ENCODE measurements at places on chromosomes 2 and 18. TPM values are rescaled to one million over a fixed set of nuclear protein-coding genes. Genes with fewer than 3 reads are reported as not detected.

Gene CRYGD
- total RNA-seq = not detected

Gene ASB18
- not detected for total RNA-seq

Gene COL3A1
- 182 TPM for total RNA-seq

- H3K36me3 ChIP-seq = no peaks in the 10 kb centered on the region
- H3K27ac ChIP-seq = no peak overlapping the region
- no peaks in the 10 kb centered on the region for H3K4me1 ChIP-seq
- DNase-seq = no peak
- H3K27me3 ChIP-seq = no peaks in the 10 kb centered on the region
These were observed 360.8 kb downstream of the SOCS6 start for GRCh38 chr18:70649683-70650082.

Gene ABCG8
- not detected for total RNA-seq

Gene ST8SIA5
- total RNA-seq = not detected

GRCh38 chr2:209411296-209411695, 12.6 kb upstream of the MAP2 start:
- H3K4me1 ChIP-seq = no peaks in the 10 kb centered on the region
- no peak for DNase-seq
- H3K4me3 ChIP-seq = no peak overlapping the region
- no peaks in the 10 kb centered on the region for H3K27me3 ChIP-seq
- H3K36me3 ChIP-seq = no peaks in the 10 kb centered on the region

DNA sequence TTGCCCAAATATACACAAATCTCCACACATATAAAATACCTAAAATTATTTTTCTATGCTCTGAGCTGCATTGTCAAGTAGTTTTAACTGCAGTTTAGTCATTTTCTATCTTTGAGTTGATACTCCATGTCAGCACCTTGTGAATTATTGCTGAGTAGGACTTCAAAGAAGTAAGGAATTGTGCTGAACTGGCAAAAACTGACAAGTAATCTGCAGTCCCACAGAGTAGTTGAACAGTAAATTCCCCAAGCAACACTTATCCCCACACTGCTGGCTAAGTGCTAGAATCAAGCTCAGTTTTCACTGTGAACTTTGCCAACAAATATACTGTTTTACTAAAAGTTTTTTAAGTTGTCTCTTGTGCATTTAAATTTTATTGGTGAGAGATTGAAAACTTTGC, 141.8 kb upstream of the ST6GAL2 start:
- no peak overlapping the region for H3K27ac ChIP-seq
- H3K36me3 ChIP-seq = no peaks in the 10 kb centered on the region
- DNase-seq = no peak
- H3K27me3 ChIP-seq = no peaks in the 10 kb centered on the region
- H3K4me1 ChIP-seq = no peaks in the 10 kb centered on the region

- DNase-seq = no peak
- H3K4me1 ChIP-seq = no peaks in the 10 kb centered on the region
- H3K27ac ChIP-seq = no peak overlapping the region
- no peaks in the 10 kb centered on the region for H3K27me3 ChIP-seq
- H3K4me3 ChIP-seq = no peak overlapping the region
These were observed 73.3 kb upstream of the NFATC1 start for GRCh38 chr18:79322441-79322840.

GRCh38 chr2:224999754-225000153, 42.5 kb downstream of the DOCK10 start:
- H3K36me3 ChIP-seq = no peaks in the 10 kb centered on the region
- no peak overlapping the region for H3K4me3 ChIP-seq
- DNase-seq = no peak
- no peak overlapping the region for H3K27ac ChIP-seq
- no peaks in the 10 kb centered on the region for H3K4me1 ChIP-seq
- no peaks in the 10 kb centered on the region for H3K27me3 ChIP-seq

Gene PARD3B
- total RNA-seq = 24.2 TPM

Gene SERPINB10
- total RNA-seq = not detected

GRCh38 chr18:50751490-50751889, 68.3 kb downstream of the MRO start:
- no peak overlapping the region for H3K27ac ChIP-seq
- no peaks in the 10 kb centered on the region for H3K36me3 ChIP-seq
- H3K27me3 ChIP-seq = no peaks in the 10 kb centered on the region
- H3K4me1 ChIP-seq = no peaks in the 10 kb centered on the region
- DNase-seq = no peak

DNA sequence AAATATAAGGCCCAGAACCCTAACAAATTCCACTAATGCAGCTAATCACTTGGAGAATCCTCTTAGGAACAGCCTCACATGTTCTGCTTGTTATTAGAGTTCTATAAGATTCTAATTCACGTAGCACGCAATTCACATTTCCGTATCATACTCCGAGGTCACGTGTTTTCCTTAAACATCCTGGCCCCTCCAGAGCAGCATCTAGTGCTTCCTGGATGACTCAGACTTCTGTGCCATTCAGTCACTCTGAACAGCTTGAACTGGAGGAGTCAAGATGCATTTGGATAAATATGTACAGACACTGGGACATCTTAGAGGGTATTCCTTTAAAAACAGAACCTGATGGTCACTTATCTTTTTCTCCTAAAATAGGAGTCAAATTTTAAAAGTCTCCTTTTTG, 156.5 kb downstream of the MYO5B start:
- no peak overlapping the region for H3K4me3 ChIP-seq
- H3K4me1 ChIP-seq = no peaks in the 10 kb centered on the region
- H3K27ac ChIP-seq = no peak overlapping the region
- H3K36me3 ChIP-seq = no peaks in the 10 kb centered on the region

- no peaks in the 10 kb centered on the region for H3K36me3 ChIP-seq
- H3K27me3 ChIP-seq = no peaks in the 10 kb centered on the region
- peaks cover 53% of the 10 kb centered on the region for H3K4me1 ChIP-seq
- DNase-seq = no peak
- peak overlapping the region; percentile 84 for H3K4me3 ChIP-seq
- peak overlapping the region; percentile 87 for H3K27ac ChIP-seq
These were observed 1.0 kb upstream of the LDLRAD4 start for GRCh38 chr18:13217466-13217961.

All from esophagus muscularis mucosa (tissue), 4 donors.